Activated naive CD4-positive, alpha-beta T cell treated with Interleukin-2 at 50 U/mL for 16 hours (primary cell): ENCODE measurements at places on chromosomes 6 and 20.

- DNase-seq: no peak
Observed at GRCh38 chr6:163324688-163325389, 89.7 kb upstream of the QKI start.

- DNase-seq: no peak
Observed at GRCh38 chr6:11143394-11144371, 32.2 kb upstream of the ERVFRD-1 start.

DNA sequence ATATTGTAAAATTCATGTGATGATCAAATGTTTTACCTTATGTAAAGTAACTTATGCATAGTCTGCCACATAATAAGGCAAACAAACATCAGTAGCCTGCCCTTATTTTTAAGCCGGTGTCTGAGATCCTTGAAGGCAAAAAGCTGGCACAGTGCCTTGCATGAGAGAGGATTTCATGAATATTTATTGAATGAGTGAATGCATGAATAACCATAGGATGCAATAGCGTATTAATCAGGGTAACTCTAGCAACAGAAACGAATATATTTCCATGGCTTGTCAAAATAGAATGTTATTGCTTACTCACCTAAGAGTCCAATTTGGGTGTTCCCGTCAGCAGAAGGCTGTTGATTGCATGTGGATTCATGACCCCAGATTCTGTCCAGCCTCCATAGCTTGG, 34.9 kb downstream of the BTBD3 start:
- no peak for DNase-seq

GRCh38 chr6:448296-449056, 56.9 kb downstream of the IRF4 start:
- DNase-seq: no peak

DNA sequence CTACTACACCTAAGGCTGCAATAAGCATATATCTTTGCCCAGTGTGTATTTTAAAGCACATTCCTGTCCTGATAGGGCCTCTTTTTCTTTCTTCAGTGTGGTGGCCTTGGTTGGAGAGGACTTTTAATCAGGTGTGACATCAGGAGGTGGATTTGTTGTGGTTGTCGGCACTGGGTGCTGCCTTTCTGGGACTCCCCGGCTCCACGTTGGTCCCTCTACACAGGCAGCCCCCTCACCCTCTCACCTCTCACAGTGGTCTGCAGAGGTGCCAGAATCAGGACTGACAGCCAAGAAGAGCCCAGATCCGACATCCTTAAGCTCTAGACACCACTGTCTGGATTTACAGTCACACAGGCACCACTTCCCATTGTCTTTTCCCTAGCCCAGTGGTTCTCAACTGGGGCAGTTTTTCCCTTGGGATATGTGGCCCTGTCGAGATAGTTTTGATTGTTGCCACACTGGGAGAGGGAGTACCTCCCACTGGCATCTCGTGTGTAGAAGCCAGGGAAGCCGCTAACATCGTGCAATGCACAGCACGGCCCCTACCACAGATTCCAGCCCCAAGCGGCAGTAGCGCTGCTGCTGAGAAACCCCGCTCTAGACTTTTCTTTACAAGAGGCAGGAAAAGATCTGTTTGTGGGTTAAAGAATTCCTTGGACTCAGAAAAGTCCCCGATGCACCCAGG, 314.1 kb downstream of the QKI start:
- no peak for DNase-seq

DNA sequence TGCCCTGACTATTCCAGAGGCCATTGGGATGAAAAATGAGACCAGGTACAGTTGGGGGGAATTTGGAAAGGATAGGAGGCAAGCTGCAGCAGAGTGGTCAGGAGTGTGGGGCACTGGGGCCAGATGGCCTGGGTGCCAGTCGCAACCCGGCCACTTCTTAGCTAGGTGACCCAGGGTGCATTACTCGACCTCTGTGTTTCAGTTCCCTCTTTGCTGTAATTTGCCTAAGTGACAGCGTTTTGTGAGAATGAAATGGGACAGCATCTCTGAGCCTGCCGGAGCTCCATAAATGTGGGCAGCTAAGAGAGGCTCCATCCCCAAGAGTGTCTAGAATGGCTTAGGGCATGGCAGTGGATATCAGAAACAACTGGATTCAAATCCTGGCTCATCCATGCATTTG, 13.9 kb downstream of the LRFN2 start:
- DNase-seq: no peak

- no peak for DNase-seq
Observed at GRCh38 chr6:9197726-9198125, 762.4 kb upstream of the SLC35B3 start.

DNA sequence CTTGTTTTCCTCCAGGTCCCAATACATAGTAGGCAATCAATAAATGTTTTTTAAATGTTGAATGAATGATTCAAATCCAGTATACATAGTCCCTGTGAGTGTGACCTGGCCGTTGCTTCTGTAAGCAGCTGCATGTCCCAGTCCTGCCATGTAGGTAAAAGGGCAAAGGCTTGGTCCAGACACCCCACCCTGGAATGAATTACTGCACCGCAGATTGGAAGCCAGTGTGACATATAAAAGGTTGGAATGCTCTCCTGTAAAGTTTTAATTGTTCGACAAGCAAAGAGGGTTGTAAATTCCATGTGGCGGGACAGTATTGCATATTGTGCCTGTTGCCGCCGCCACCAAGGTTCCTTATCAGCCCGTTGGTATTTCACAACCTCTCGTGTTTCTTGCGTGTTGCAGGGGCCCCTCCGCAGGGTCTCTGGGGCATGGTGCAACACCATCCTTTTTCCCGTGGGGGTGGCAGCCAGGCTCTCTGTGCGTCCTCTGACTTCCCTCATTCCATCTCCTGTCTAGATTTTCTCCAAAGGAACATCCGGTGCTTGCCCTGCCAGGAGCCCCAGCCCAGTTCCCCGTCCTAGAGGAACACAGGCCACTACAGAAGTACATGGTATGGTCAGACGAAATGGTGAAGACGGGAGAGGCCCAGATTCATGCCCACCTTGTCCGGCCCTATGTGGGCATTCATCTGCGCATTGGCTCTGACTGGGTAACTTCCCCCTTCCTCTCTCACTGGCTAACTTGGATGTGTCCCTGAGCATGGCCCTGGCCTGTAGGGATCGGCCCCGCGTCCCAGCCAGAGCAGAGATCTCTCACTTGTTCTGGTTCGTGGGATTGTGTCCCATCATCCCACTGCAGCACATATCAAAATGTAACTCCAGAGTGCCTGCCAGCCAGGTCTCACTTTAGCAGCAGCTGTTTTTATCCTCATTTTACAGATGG, 20.3 kb downstream of the POFUT1 start:
- DNase-seq: no peak
